ENCODE measurements at places on chromosomes 12 and 14. TPM values are rescaled to one million over a fixed set of nuclear protein-coding genes. Genes with fewer than 3 reads are reported as not detected.

DNA sequence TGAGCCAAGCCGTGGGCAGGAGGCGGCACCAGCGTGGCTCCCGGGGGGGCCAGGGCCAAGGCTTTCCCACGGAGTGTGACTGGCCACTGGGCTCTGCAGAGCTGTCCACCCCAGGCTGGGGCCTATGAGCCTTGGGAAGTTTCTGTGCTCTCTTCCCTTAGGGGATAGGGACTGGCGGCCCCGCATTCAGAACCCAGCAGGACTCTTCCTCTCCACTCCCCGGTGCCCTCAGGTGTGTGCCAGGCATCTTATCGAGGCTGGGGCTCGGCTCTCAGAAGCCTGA is 17.8 kb upstream of the EIF2B2 start:
- no peak overlapping the region for H3K4me3 ChIP-seq
- H3K4me1 ChIP-seq: no peaks in the 10 kb centered on the region
- DNase-seq: no peak
- no peaks in the 10 kb centered on the region for H3K27me3 ChIP-seq
- no peaks in the 10 kb centered on the region for H3K36me3 ChIP-seq

POTEM gene
- total RNA-seq: not detected

GRCh38 chr14:61226015-61226654 is 55.0 kb downstream of the TMEM30B start:
- no peak overlapping the region for H3K4me3 ChIP-seq
- no peak overlapping the region for H3K27ac ChIP-seq
- H3K36me3 ChIP-seq: no peaks in the 10 kb centered on the region
- no peak for DNase-seq

- no peaks in the 10 kb centered on the region for H3K36me3 ChIP-seq
- no peak for DNase-seq
- no peak overlapping the region for H3K4me3 ChIP-seq
Measured at GRCh38 chr12:5522432-5523335, 90.8 kb downstream of the NTF3 start.

PPP4R4 gene
- total RNA-seq: 1.5 TPM

DNA sequence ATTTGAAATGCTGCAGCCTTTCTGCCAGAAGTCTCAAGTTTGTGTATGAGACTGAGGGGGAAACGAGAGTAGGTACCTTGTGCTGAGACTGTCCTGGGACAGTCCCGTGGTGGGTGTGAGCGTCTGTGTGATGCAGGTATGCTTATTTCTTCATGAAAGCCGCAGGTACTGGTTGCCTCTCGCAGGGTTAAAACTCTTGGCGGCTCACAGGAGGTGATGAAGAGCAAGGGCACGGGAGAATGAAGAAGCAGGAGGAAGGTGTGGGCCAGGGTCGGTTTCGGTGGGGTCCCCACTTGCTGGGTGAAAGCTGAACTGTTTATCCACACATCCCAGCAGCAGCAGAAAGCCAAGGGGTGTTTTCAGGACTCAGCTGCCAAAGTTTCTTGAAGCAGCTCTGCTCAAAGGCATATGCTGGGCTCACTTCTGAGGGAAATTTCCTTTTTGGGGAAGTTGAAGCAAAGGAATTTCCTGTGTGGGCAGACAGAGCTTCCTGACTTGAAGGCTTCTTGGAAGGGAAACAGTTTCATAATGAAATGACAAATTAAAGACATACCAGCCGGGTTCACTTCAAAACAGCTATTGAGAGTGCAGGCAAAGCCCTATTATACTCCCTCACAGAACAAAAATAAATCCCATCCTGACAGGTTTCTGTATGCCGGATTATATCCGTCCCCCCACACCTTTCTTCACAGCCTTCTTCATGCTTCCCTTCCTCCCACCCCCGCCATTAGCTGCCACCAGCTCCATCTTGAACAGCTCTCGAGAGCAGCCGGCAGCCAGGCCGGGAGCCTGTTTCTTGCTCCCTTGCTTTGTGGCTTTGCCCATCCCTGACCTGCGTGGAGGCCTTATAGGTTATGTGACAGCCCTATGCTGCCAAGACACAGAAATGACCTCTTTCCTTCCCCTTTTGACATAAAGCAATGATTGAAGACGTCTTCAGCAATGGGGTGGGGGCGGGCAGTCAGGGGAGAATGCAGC is 116.6 kb downstream of the ETV6 start:
- peaks cover 34% of the 10 kb centered on the region for H3K4me1 ChIP-seq
- DNase-seq: no peak
- peak overlapping the region; percentile 84 for H3K27ac ChIP-seq
- peak overlapping the region; percentile 78 for H3K4me3 ChIP-seq

- H3K4me1 ChIP-seq: no peaks in the 10 kb centered on the region
- no peak for DNase-seq
Measured at GRCh38 chr14:22668863-22669262, 24.7 kb upstream of the OR6J1 start.

GRCh38 chr14:96751505-96751904 is 45.7 kb upstream of the VRK1 start:
- no peak overlapping the region for H3K27ac ChIP-seq
- no peak overlapping the region for H3K4me3 ChIP-seq
- H3K36me3 ChIP-seq: no peaks in the 10 kb centered on the region
- no peaks in the 10 kb centered on the region for H3K27me3 ChIP-seq

FOXN4 gene
- not detected for total RNA-seq

- no peaks in the 10 kb centered on the region for H3K36me3 ChIP-seq
- no peaks in the 10 kb centered on the region for H3K27me3 ChIP-seq
- peaks cover 80% of the 10 kb centered on the region for H3K4me1 ChIP-seq
- H3K27ac ChIP-seq: peak overlapping the region; percentile 87
Measured at GRCh38 chr12:52587563-52587962, 13.7 kb downstream of the KRT72 start.

- H3K36me3 ChIP-seq: peaks cover 10% of the 10 kb centered on the region
- no peak overlapping the region for H3K27ac ChIP-seq
- H3K4me1 ChIP-seq: no peaks in the 10 kb centered on the region
- H3K27me3 ChIP-seq: no peaks in the 10 kb centered on the region
Measured at GRCh38 chr12:19642345-19642744, 203.1 kb downstream of the AEBP2 start.

DNA sequence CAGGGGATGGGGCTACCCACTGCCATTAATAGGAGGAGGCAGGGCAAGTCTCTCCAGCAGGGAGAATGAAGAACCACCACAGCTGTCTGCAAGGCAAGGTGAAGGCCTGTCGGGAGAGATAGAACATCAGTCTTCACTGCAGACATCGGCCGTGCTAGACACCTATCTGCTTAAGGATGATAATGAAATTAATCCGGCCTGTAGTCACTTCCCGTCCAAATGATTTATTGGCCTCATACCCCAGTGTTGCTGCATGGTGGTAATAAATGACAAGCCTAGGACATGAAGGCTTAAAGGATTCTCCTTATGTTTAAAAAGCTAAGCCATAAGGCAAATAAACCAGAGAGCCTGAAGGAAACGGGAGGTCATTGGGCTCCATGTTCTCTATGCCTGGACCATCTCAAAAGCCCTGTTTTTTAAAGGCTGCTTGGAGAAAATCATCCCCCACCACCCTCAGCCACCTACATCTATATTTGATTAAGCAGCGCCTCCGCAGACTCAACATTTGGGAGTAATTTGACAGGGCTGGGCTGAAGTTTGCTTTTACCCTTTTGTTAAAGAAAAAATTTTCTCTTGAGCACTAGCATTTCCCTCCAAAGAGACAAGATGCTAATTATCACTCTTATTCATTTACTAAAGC is 137.7 kb downstream of the PLXNC1 start:
- H3K4me1 ChIP-seq: peaks cover 22% of the 10 kb centered on the region
- H3K36me3 ChIP-seq: peaks cover 12% of the 10 kb centered on the region
- no peaks in the 10 kb centered on the region for H3K27me3 ChIP-seq
- no peak overlapping the region for H3K27ac ChIP-seq

- H3K36me3 ChIP-seq: no peaks in the 10 kb centered on the region
- H3K4me1 ChIP-seq: peaks cover 8% of the 10 kb centered on the region
- H3K27ac ChIP-seq: no peak overlapping the region
- no peak overlapping the region for H3K4me3 ChIP-seq
Measured at GRCh38 chr12:89774645-89775044, 66.0 kb upstream of the ATP2B1 start.

GRCh38 chr14:54489731-54490444 is 1.1 kb upstream of the GMFB start:
- H3K27me3 ChIP-seq: no peaks in the 10 kb centered on the region
- H3K4me1 ChIP-seq: peaks cover 56% of the 10 kb centered on the region
- peak overlapping the region; percentile 96 for H3K27ac ChIP-seq
- DNase-seq: no peak
- H3K4me3 ChIP-seq: peak overlapping the region; percentile 92

DNA sequence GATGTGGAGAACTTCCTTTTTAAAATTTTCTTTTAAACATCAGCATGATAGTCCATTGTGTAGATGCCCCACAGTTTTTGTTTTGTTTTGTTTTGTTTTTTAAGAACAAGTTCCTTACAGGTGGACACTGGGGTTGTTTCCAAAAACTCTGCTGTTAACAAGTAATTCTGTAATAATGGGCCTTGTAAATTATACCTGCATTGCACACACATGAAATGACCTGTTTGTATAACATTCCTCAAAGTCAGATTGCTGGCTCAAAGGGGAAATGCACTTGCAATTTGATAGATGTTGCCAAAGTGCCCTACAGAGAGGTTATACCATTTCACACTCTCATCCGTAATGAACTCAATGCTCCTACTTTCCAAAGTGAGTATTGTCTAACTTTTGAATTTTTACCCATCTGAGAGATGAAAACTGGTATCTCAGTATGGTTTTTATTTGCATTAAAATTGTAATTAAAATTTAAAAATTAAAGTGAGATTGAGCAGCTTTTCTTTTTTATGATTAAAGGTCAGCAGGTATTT is 89.2 kb downstream of the SPPL3 start:
- H3K36me3 ChIP-seq: peaks cover 4% of the 10 kb centered on the region
- H3K27me3 ChIP-seq: no peaks in the 10 kb centered on the region
- H3K4me3 ChIP-seq: no peak overlapping the region
- DNase-seq: no peak
- no peak overlapping the region for H3K27ac ChIP-seq

STXBP6 gene
- not detected for total RNA-seq

Data from naive thymus-derived CD8-positive, alpha-beta T cell (primary cell).